ENCODE measurements at places on chromosomes 6 and 20.

- no peak for DNase-seq
Measured at GRCh38 chr6:158556113-158556512, 3.8 kb upstream of the TMEM181 start.

DNA sequence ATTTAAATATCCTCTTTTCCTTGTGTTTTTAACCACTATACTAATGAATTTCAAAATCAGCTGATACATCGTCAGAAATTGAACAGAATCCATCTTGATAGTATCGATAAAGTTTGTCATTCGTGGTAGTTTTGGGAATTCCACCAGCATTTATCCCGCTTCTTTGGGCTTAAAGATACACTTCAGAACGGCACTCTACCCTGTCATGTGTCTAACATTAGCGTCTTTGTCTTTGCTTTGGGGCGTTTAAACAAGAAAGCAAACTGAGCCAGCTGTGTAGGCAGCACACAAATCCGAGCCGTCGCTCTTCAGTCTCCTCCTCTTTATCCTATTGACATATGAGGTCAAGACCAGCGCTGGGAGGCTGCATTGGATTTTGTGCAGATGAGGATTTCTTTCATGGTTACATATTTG, 27.5 kb upstream of the NHSL1 start:
- DNase-seq: no peak

DNA sequence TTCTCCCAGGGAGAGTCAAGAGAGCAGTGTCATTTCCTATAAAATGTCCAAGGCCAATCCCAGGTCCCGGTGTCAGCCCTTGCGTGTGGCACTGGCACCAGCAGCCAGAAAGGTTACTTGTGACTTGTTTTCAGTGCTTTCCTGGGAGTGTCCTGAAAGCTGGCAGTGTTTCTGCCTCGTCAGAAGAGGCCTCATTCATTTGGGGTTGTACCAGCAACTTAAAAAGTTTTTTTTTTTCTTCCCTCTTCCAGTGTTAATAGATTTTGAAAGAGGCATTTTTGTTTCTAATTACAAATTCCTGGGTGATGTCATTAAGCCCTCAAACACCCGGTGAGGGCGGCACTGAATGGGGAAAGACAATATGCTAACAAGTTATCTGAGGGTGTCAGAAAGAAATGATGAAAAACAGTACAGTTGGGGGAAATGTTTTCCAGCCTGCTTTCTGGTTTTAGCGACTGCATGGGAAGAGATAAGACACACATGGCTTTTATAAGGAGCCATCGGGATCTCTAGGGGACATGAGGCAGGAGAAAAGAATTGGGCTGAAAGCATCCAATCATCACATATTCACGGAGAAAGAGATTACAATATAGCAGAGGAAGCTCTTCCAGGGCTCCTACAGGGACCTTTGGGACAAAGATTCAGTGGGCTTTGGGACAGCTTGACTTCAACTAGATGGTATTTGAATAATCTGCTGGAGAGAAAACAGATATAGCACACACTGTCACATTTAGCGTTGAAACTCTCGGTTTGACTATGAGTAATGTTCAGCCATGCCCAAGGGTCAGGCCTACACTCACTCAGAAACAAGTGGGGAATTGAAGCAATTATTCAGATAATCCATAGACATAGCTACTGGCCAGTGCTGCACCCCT, 153.0 kb downstream of the BCAS1 start:
- DNase-seq: no peak

DNA sequence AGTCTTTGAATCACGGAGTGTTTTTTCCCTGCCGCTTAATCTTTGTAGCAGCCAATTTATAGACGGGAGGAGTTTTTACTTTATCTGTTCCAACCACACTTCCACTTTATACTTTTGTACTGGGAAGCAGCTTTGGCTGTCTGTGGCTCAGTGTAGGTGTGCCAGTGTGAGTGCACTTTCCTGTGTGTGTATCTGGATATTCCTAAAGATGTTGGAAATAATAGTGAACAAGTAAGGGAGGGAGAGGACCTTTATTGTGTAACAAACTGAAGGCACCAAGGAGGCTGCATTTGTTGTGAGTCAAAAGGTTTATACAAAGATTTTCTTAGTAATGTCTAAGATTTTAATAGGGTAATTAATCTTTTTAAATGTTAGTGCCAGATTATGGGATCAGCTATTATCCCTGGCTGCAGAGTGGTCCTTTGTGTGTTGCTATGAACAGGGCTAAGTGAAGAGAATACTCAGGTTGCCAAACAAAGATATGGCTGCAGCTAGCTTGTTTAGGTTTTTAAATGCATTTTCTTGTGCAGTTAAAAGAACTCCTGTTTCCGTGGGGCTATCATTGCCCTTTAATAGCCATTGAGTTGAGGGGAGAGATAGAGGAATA, 226.3 kb downstream of the RNF144B start:
- no peak for DNase-seq

DNA sequence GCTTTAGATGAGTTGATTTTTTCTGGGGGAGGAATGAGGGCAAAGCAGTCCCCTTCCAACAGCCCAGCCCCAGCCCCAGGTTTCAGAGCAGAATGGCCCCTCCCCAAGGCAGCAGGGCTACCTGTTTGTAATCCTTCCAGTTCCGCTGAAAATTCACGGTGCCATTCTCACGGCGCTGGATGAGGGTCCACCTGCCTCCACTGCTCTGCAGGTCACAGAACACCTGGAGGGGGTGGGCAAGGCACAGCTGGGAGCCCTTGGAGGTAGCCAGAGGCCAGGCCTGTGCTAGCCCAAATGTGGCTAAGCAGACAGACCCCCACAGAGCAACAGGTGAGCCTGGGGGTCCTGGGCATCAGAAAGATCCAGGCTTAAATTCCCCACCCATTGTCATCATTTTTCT, 36.5 kb downstream of the ANGPT4 start:
- no peak for DNase-seq

- DNase-seq: no peak
Measured at GRCh38 chr6:168243812-168244376, 75.7 kb downstream of the DACT2 start.

DNA sequence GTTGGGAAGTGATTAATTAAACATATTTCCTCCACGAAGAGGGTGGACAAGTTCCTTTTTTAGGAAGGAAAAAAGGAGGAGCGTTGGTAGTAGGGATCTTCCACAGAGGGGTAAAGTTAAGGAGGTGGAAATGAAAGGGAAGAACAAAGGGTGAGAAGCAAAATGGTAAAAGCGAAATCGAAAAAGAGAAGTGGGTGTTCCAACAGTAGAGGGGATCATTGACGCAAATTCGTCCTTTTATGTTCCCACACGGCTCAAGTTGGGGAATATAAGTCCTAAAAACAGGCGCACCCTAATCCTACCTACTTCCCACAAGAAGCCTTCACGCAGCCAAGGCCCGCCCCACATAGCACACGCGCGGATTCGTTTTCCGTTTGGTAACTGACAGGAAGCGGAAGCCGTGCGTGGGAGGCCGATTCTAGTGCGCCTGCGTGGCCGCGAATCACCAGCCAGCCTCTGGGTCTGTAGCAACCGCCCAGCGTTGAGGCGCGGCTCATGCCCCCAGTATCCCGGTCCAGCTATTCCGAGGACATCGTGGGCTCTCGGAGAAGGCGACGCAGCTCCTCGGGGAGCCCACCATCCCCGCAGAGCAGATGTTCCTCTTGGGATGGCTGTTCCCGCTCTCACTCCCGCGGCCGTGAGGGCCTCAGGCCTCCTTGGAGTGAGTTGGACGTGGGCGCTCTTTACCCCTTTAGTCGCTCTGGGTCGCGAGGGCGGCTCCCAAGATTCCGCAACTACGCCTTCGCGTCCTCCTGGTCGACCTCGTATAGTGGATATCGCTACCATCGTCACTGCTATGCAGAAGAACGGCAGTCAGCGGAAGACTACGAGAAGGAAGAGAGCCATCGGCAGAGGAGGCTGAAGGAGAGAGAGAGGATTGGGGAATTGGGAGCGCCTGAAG, at the start of gene NKAPL:
NKAPL (plus strand) TSS at position 421 of the 901 bp plus-strand sequence; CDS start at position 496, 75 bp downstream.
- no peak for DNase-seq

DNA sequence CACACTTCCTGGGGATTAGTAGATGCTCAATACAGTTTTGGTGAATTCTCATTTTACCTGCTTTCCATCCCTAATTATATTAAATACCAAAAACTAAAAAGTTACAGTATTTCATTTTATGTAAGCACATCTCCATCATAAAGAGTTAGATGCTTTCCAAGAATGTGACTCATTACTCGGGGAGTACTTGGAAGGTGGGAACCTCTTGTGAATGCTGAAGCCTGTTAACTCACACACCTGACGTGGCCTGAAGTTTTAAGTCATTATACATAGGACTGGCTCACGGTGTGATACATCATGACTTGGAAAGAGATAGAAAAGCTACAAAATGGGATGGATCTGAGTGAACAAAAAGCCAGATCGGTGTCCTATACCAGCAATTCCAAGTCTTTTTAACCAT, 2.2 kb upstream of the OSER1 start:
- DNase-seq: no peak

- DNase-seq: no peak
Measured at GRCh38 chr6:101543796-101544195, 150.3 kb downstream of the GRIK2 start.

- no peak for DNase-seq
Measured at GRCh38 chr6:45917439-45917838, 98.2 kb downstream of the CLIC5 start.

- DNase-seq: no peak
Measured at GRCh38 chr6:110874880-110875547, 429 bp downstream of the AMD1 start.

DNA sequence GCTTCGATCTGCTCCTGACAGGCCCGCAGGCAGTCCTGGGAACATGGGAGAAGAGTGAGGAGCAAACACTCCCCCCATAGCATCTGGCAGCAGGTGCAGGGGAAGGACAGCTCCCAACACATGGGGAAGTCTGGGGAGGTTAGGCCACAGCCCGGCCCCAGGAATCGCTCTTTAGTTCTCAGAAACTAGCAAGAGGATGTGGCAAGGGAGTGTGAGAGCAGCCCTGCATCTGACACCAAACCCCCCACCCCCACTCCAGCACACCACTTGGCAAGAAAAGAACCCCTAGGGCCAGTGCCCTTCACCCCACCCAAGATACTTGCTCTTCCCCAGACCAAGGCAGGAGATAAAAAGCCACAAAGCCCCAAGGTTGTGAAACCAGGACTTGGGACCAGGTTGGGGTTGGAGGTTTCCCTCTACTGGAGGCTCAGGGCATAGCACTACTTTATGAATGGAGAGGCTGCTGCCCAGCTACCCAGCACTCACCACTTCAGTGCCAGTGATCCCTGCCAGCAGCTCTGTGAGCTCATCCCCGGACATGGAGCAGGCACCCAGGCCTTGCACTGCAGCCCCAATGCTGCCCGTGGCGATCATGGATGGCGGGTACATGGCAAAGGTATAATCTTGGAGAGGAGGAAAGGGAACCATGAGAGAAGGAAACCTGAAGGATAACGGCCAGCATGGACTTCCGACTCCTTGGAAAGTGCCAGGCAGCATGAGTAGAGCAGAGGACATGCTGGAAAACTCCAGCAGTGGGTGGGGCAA, 5.4 kb downstream of the CCND3 start:
- peak; percentile 58 for DNase-seq

DNA sequence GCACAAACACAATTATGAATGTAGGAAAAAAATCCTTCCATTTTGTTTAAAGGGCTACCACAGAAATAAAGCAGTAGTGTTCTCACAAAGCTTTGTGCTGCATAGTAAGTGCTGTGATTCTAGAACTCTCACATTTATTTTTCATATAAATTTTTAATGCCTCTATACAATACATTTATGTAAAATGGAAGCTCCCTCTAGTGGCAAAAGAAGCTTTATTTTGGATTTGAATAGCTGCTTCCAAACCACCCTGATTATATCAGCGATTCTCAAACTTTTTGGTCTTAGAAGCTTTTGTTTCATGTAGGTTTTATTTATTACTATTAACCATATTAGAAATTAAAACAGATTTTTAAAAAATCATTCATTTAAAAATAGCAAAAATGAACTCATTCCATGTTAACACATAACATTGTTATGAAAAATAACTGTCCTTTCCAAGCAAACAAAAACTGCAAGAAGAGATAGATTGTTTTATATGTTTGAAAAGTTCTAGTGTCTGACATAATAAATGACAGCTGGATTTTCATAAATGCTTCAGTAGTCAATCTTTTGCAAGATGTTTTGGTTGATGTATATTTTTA, 38.4 kb downstream of the HS3ST5 start:
- DNase-seq: no peak

DNA sequence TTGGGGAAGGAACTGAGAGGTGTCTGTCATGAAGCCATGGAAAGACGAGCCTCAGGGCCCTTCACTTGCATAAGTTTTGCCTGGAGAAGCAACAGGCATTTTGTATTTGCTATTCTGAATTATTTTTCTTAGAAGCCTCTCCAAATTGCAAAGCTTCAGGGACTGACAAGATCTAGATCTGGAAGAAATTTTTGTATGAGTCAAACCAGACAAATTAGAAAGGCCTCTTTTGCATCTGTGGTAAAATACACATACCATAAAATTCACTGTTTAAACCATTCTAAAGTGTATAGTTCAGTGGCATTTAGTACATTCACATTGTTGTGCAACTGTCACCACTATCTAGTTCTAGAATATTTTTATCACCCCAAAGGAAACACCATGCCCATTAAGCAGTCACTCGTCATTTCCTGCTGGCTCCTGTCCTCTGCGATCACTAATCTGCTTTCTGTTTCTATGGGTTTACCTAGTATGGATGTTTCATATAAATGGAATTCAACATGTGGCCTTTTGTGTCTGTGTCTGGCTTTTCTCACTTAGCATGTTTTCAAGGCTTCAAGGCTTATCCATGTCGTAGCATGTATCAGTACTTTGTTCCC, 269.1 kb downstream of the PHF3 start:
- no peak for DNase-seq

- DNase-seq: no peak
Measured at GRCh38 chr6:80333342-80333741, 226.9 kb downstream of the BCKDHB start.

- DNase-seq: no peak
Measured at GRCh38 chr6:37784585-37784967, 35.0 kb upstream of the ZFAND3 start.

DNA sequence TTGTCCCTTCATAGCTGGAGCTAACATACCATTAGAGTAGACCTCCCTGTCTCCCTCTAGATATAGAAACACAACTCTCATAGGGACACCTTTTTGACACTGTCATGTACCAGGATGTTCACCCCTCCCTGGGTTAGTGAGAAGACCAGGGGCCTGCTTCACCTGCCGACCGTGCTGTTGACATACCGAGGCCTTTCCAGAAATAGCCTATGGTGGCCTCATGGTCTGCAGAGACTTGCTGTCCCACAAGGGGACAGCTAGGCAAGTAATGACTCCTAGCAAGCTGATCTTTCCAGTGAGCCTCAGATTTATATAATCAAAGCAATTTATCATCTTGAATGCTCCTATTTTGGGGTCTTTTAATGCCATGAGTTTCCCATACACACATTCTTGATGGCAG, 15.0 kb downstream of the ZDHHC14 start:
- DNase-seq: no peak

- no peak for DNase-seq
Measured at GRCh38 chr6:148981515-148981914, 234.7 kb downstream of the UST start.

- DNase-seq: no peak
Measured at GRCh38 chr20:22430154-22430745, 154.1 kb downstream of the FOXA2 start.
